ENCODE measurements at places on chromosomes 2 and 18.

DNA sequence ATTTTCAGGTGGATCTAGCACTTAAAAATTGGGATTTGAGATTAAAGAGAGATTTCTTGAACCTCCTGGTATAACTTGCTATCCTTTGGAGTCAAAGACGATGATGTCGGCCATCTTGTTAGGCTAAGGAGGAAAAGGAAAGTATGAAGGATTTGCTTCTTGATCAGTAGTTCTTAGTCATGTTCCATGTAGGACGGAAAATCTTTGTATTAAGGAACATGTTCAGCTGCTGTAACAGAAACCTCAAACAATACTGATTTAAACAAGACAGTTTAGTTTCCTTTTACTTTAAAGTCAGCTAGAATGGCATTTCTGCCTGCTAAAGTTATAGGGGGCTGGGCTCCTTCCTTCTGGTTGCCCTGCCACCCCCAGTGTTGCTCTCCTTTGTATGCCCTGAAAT is 56.4 kb upstream of the MGAT5 start:
- DNase-seq = no peak

DNA sequence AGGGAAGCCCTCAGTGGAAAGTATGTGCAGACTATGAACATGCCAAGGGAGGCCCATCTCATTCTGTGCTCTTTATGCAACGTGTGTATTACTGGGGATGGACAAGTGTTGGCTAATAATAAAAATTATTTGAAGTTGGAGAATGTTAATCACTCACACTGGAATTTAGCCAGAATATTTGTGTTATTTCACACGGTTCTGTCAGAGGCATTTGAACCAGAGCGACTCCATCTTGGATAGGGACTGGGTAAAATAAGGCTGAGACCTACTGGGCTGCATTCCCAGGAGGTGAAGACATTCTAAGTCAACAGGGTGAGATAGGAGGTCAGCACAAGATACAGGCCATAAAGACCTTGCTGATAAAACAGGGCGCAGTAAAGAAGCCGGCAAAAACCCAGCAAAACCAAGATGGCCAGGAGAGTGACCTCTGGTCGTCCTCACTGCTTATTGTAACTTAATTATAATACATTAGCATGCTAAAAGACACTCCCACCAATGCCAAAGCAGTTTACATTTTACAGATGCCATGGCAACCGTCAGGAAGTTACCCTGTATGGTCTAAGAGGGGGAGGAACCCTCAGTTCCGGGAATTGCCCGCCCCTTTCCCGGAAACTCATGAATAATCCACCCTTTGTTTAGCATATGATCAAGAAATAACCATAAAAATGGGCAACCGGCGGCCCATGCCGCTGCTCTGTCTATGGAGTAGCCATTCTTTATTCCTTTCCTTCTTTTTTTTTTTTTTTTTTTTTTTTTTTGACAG is 2.6 kb upstream of the FZD5 start:
- no peak for DNase-seq

GRCh38 chr2:11379558-11379957 is 35.1 kb upstream of the ROCK2 start:
- peak; percentile 37 for DNase-seq

GRCh38 chr18:48921305-48922225 is 29.2 kb downstream of the SMAD7 start:
- DNase-seq = no peak

DNA sequence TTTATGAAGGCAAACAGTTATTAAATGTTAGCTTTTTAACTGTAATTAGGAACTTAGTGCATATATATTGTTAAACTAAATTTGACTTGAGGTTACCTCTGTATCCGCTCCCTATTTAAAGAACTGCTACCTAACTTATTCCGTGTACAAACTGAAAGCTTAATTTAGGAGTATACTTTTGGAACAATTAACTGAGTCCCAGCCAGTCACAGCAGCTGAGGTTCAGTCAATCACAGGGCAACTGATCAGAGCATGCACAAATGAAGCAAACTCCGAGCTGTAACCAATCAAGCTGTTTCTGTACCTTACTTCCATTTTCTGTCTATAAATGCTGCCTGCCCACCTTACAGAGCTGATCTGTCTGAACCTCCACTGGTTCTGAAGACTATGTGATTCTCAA is 61.2 kb downstream of the RAB3GAP1 start:
- no peak for DNase-seq

DNA sequence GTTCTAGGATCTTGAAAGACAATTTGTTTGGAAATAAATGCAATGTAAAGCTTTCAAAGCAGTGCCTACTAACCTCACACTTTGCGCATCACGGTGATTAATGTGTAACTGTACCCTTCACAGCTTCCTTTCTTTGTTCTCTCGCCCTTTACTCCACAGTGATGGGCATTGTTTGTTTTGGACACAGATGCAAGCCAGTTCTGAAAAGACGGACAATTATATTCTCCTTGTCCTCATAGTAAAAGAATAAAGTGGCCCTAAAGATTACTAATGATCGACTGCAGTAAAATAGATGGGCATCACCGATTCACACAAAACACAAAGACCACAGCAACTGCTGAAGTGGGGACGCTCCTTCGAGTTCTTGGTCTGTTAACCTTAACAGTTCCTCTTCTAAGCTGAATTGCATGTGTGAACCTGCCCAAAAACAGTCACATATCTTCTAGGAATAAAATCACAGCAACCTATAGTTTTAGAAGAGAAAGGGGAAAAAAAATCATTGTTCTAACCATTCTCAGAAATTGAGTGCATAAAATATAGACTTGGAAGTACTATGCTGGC is 7.7 kb downstream of the L3MBTL4 start:
- DNase-seq = no peak

- DNase-seq = no peak
Observed at GRCh38 chr2:234437642-234438304, 59.1 kb downstream of the ARL4C start.

DNA sequence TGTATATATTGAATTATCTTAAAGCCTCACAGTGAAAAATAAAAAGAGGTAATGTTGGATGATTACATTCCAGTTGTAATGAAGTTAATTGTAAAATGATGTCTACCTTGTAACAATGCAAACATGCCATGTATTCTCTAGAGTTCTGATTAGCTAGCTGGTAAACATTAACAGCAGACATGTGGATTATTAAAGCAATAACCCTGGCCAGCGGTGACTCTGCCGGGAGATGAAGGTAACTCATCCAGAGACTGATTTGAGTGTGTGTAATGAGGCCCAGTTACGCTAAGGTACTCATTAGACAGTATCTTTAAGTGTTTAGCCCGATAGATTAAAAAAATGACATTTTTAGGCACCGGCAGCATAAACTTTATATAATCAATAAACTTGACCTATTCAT is 79.6 kb upstream of the REV1 start:
- no peak for DNase-seq

DNA sequence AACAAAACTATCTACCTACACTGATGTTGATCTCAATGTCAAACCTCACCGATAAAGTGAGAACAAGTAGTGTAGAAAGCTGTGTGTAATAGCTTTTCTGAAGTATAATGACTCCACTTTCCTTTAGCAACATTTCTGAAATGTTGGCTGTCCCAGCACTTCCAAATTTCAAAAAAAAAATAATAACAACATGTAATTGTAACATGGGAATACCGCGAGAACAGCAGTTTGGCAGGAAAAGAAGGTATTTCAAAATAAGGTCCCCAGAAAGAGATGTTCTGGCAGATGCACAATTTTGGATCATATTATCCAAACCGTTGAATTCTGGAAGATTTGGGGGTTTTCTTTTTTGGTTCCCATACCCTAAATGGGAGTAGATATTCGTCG is 352.0 kb downstream of the ARHGAP15 start:
- DNase-seq = no peak

GRCh38 chr18:54260396-54261072 is 8.8 kb upstream of the POLI start:
- DNase-seq = no peak

- DNase-seq = no peak
Observed at GRCh38 chr18:45940724-45941123, 26.4 kb downstream of the EPG5 start.

- no peak for DNase-seq
Observed at GRCh38 chr18:48404716-48405507, 4.3 kb downstream of the ZBTB7C start.

- DNase-seq = no peak
Observed at GRCh38 chr2:64393383-64394010, 60.5 kb upstream of the LGALSL start.

- DNase-seq = no peak
Observed at GRCh38 chr18:77650799-77651385, 401.2 kb downstream of the GALR1 start.

GRCh38 chr2:128450211-128451024 is 131.8 kb upstream of the HS6ST1 start:
- no peak for DNase-seq

GRCh38 chr2:67845621-67846369 is 217.0 kb downstream of the C1D start:
- no peak for DNase-seq

GRCh38 chr2:223068071-223068470 is 16.1 kb downstream of the KCNE4 start:
- DNase-seq = no peak

GRCh38 chr2:219643084-219643473 is 15.6 kb downstream of the SLC4A3 start:
- no peak for DNase-seq

GRCh38 chr2:101983486-101983885 is 8.3 kb upstream of the IL1R2 start:
- no peak for DNase-seq

DNA sequence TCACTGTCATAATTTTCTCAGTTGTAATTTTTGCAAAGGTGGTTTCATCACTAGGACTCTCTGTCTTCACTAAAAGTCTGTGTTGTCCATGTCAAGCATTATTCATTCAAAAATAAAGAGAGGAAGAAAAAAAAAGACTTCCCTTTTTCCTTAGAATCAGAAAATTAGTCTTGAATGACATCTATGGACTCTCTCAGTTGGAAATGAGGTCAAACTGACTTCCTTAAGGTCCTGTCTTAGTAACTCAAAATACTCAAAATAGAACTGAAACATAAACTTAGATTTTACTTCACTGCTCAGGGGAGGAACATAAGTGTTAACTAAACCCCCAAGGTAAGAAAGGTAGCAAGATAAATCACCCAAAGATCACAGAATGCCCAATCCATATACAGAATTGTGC is 2.2 kb upstream of the ZNF407 start:
- DNase-seq = no peak

- peak; percentile 80 for DNase-seq
Observed at GRCh38 chr18:77102259-77103040, 30.1 kb downstream of the MBP start.

DNA sequence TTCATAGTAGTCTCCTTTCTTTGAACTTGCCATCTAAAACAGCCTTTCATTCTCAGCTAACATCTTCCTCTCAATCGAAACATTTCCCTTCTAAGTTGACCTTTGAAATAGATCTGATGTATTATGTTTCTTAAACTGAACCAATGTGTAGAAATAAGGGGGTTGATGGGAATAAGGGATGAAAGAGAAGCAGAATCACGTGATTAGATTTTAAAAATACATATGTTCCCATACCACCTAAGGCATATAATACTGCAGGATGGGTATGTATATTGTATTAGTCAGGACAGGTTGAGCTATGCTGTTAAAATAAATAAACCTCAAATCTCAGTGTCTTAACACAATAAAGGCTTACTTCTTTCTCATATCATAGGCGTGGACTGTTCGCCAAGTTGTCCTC is 207.5 kb upstream of the SRD5A2 start:
- no peak for DNase-seq

- no peak for DNase-seq
Observed at GRCh38 chr2:2743164-2743571, 412.1 kb upstream of the MYT1L start.

GRCh38 chr2:42345986-42346385 is 15.0 kb downstream of the COX7A2L start:
- DNase-seq = no peak

GRCh38 chr2:187409682-187410081 is 38.4 kb downstream of the CALCRL start:
- DNase-seq = no peak

- DNase-seq = peak; percentile 14
Observed at GRCh38 chr2:148238561-148238960, 217.7 kb downstream of the MBD5 start.

DNA sequence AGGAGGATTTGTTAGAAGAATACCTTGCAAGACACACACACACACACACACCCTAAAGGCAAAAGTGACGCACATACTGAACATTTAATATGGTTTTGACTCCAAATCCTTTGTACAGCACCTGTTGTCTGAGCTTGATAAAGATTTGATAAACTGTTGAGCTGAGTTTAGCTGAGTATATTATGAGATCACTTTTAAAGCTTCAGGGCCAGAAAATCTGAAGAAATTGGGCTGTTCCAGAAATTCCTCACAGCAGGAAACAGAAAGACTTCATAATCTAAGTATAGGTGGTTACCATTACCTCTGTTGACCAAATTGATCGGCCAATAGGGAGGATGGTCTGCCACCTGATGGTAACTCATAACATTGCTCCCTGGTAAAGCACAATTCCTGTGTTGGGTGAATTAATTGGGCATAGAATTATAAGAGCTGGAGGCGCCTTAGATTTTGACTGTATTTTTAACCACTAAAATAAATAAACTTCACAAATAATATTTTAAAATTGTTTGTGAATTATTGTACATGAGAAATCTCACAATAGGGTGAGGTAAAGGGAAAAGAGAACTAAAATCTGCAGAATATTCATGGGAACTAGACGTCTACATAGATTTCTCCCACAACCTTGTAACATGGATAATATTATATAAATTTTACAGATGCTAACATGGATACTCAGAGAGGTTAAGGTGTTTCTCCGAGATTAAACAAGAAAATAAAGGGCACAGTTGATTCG is 21.8 kb upstream of the RPIA start:
- no peak for DNase-seq

GRCh38 chr18:80238651-80239260 is 8.6 kb downstream of the PARD6G start:
- DNase-seq = no peak

- peak; percentile 16 for DNase-seq
Observed at GRCh38 chr2:223460774-223461211, 141.4 kb downstream of the SCG2 start.

DNA sequence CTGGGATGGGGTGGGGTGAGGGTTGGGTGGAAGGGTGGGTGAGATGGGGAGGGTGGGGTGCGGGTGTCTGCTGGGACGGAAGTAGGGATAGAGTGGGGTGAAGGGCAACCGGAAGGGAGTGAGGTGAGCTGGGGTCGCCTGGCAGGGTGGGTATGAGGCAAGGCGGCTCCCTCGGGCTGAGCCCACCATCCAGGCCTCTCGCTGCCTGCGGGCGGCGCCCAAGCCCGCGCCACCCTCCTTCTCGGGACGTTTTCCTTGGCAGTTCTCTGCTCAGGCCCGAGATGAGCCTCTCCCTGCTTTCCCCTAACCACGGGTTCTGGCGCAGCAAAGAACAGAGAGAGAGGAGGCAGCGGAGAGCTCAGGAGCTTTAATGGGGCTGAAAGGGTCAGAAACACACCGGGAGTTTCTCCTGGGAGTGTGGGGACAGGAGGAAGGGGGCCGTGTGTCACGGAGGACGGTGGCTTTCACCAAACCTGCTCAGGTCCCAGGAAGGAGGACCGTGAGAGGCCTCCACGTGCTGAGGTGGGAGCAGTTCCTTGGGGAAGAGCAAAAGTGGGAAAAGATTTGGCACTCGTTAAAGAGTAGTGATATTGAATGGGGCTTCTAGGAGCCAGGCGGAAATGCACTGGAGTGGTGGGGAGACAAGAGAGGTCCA is 4.1 kb downstream of the FEV start:
- no peak for DNase-seq

- no peak for DNase-seq
Observed at GRCh38 chr2:152400607-152401214, 65.7 kb downstream of the FMNL2 start.

- DNase-seq = no peak
Observed at GRCh38 chr2:200086911-200087310, 131.5 kb downstream of the MAIP1 start.

All from AG04449 (cell line).